ENCODE measurements at places on chromosomes 6 and 20.

DNA sequence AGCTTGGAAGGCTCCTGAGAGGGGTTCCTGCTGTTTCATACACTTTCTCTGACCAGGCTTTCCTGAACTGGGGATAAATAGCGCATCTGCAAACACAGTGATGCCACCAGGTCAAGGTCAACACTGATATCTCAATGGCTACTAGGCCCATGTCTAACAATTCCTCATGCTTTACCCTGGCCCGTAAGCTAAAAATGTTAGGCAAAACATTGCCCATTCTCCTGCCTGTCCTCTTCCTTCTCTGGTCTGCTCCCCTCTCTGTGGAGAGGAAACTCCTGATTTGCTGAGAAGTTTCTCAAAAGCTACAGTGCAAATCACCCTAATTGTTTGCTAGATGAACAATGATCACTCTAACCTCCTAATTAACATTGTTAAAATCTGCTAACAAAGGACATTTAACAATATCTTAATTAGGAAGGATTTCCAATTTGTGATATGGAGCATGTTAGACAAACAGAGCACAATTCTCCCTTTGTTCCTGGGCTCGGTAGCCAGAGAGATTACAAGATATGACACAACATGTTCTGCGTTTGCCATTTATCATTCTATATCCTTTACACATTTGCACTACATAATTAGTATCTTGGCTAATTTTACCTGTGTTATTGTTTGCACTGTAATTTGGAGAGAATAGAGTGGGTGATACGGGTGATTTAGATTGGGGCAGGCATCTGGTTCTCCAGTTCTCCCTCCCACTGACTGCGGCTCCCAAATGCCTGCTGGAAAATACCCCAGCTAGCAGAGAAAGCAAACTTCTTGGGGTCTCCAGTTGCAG lies 266.8 kb downstream of the CD83 start:
- DNase-seq: no peak

DNA sequence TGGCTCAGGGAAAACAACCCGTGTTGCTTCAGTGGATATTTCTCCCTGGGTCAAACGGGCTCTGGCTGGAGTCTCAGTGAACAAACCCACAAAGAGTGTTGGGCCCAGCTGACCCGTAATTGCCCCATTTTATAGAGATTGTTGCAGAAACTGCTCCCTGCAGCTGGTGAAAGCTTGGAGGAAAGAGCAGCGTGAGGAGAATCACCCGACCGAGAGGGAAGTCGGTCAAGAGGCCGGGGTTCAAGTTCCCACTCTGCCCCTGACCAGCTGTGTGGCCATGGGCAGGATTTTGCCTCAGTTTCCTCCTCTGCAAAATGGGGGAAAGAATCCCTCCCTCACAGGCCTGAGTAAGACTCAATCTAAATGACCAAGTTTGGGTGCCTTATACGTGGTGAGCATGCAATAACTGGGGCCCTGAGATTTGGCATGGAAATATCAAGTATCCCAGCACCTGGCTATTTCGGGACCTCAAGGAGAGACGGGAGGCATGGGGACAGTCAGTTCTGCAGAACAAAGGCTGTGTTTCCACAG lies 1.7 kb upstream of the TGM2 start:
- DNase-seq: no peak

- no peak for DNase-seq
Observed at GRCh38 chr20:59817846-59818615, 115.4 kb downstream of the SYCP2 start.

DNA sequence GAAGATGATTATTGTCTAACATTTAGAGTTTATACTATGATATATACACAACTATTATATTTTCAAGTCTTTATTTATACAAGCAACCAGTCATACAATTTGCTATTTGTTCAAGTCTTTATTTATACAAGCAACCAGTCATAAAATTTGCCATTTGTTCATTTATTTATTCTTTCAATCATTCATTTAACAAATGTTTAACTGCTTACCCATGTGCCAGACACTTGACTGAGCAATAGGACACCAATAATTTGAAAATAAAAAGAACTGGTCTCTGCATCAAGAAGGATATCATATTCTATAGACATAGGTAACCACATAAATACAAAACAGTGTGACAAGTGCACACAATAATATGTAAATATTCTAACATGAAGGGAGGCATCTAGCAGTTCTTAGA lies 20.3 kb downstream of the GRIK2 start:
- no peak for DNase-seq

DNA sequence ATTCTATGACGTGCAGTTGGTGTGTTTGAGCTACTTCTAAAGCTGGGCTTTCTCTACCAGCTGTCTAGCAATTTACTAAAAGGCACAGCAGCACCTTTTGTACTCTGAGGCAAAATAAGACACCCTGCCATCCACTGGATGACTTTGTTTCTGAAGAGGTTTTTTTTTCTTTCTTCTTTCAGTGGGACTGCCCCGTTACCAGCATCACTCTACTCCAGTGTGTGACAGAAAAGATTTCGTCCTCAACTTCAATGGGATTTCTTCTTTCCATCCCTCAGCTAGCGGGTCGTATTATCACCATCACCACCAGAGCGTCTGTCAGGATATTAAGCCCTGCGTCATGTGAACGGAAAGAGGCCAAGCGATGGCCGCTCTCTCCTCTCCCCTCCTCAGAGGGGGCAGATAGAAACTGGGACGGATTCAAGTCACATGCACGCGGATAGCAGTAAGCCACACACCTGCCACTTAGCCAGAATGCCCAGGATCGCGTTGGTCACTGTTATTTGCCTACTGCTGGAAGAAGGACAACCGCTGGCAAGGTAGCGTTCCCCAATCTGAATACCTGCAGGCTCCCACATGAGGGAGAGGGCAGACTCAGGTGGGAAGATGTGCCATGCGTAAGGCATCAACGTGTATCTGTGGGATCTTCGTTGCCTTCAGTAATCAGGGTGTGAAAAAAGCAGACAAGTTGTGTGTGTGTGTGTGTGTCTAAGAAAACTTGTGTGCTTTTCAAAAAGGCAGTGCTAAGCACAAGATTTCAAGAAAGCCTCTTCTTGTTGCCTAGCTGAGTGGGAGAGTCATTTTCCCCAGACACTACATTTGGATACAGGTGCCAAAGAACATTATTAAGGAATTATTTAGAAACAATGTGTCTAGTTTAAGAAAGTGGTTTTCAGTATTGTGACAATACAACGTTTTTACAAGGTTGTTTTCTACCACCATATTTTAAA lies 5.4 kb downstream of the FOXF2 start:
- DNase-seq: no peak

GRCh38 chr20:52493171-52493721 lies 301.7 kb upstream of the ZFP64 start:
- no peak for DNase-seq

DNA sequence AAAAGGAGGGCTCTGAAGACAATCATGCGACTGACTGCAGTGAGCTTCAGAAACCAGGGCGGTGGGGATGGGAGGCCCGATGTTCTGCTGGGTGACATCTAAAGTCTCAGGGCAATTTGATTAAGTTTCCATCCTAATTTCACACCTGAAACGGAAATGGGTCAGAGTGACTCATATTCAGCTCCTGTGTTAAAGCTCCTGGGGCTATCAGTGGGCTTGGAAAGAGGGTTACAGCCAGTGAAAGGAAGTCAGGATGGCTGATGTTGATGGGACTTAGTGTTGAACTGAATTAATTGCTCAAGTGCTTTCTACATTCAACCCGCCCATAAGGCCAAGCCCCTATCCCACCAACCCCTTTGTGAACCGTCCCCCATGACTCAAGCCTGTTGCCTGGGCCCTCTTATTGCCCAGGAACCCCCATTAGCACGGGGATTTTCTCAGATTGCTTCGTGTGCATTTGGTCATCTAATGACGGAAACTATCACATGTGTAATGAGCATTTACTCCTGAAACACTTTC lies 47.1 kb upstream of the TBC1D7 start:
- DNase-seq: no peak
